Naive thymus-derived CD8-positive, alpha-beta T cell (primary cell): ENCODE measurements at places on chromosomes 1 and 21.

- DNase-seq, result no peak
These were observed 18.1 kb upstream of the SHE start for GRCh38 chr1:154520333-154520732.

DNA sequence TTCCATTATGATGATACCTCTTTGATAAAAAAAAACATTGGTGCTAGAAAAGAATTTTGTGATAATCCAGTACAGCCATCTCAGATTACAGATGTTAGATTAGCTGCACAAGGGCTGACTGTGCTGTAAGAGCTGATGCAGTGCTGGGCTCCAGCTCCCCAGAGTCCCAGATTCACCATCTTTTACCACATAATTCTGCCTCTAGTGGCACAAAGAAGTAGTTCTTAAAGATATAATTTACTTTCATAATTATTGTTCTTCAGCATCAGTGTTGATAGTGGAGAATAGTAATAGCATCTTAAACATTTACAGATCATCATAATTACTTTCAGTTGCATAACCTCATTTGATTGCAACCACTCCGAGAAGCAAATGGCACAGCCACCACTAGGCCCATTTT, 262.1 kb downstream of the BRINP2 start:
- no peak for DNase-seq

DNA sequence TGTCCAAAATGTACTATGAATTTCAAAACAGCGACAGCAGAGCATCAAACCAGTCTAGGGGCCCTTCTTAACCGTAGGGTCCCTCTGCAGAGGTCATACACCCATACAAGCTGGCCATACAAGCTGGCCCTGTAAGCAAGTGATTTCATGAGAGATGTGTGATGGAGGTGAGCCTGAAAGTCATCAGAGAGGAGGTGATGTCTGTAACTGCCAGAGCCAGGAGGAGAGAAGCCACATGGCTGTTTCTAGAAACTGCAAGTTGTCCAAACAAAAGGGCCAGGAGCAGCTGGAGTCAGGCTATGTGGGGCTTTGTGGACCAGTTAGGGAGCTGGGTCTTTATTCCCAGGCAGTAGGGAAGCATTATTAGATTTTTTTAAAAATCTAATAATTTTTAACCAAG, 14.8 kb upstream of the SERINC2 start:
- no peak for DNase-seq

DNA sequence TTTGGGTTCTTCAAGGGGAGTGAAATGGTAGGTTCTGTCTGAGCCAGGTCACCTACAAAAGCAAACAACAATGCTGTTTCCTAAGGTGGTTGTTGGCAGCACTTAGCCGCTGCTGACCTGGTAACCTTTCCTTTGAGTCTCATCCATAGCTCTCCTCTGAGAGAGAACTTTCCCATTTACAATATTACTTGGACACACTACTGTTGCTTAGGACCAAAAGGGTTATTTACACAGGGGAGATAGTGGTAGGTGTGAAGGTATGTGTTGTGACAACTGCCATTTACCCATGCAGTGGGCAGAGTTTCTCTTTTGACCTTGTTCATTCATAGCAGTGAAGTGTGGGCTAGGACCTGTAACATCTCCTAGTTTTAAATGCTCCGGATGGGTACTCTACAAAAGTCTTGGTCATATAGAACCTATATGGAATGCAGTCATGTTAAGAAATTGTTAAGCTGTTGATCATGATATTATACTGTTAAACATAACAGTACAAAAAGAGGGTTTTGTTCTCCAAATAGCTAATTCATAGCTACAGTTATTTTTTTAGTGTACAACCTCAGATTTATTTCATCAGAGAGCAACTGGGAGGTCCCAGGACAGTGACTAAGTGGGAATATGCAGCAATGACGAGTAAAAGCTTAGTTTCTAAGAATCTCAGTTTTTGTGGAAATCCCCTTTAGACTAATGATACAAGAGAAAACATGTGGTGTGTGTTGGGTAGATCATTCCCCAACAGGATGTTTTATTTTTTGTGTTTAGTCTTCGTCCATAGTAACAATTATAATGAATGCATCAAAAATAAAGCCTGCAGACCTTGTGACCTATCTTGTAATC, 219.7 kb downstream of the NFIA start:
- DNase-seq, result no peak

DNA sequence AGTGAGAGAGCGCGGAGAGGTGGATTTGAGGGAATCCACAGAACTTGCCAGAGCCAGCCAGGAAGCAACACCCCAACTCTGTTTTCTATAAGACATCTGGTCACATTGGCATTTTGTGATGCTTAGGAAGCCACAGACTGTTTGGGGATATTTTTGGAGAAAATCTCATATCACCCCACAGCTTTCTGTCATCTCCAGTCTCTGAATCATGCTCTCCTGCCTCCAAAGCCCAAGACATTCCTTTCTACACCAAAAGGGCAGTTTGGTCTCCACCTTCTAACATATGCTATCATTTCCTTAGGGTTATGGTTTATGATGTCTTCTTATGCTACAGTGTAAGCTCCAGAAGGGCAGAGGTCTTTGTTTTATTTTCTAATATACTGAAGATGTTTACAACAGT, 14.4 kb upstream of the BCL10 start:
- no peak for DNase-seq

- no peak for DNase-seq
These were observed 603.1 kb upstream of the ADGRL2 start for GRCh38 chr1:81197591-81197990.

DNA sequence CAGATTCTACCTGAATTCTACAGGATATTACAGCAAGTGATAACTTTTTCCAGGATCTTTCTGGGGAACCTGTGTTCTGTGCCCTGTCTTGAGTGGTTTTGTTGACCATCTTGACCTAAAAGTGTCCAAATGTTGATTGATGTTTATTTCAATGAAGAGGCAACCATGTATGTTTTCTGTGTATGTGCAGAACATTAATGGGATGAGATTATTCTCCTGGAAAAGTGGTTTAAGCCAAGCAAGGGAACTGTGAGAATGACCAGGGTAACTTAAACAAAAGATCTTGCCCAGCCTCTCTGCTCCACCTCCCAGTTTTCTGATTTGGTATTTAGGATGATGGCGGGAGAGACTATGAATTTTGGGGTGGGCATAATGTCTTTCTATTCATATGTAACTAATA, 1.0 kb upstream of the SAMD13 start:
- no peak for DNase-seq
